ENCODE measurements at places on chromosomes 2 and 18.

- no peak for DNase-seq
These were observed 103.9 kb upstream of the HS6ST1 start for GRCh38 chr2:128422571-128422970.

- DNase-seq = no peak
These were observed 185.0 kb downstream of the LTBP1 start for GRCh38 chr2:33131749-33132148.

- DNase-seq = no peak
These were observed 539.5 kb downstream of the RNF144A start for GRCh38 chr2:7456762-7457161.

- no peak for DNase-seq
These were observed 69.9 kb downstream of the CTAGE1 start for GRCh38 chr18:22347606-22348511.

DNA sequence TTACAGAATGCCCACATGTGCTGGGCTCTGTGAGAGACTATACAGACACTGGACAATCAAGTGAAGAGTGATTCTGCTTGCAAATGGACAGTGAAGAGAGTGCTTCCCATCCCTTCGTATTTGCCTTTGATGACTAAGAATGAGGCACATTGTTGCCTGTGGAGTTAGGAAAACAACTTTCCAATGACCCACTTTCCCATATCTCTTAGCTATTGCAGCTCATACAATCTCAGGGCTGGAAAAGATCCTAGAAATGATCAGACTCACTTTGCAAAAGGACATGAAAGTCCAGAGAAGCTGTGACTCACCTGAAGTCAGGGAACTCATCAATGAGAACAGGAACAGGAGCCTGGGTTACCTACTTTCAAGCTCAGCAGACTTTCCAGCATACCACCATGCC, 440.5 kb upstream of the TCF4 start:
- DNase-seq = no peak

DNA sequence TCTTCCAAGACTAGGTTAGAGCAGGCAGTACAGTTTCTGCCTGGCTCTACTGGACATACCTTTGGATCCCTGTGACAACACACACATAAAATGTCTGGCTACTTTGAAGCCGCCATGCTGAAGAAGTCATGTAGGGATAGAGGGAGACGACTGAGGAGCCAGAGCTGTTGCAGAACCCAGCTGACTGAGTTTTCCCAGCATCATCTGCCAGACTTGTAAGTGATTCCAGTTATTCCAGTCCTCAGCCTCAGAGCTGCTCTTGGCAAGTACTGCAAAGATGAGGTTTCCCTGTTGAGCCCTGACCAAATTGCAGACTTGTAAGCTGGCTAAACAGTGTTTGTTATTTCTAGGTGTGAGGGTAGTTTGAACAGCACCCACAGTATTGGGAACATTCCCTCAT, 31.5 kb upstream of the TSPYL6 start:
- no peak for DNase-seq

GRCh38 chr2:8491296-8492027, 190.4 kb upstream of the ID2 start:
- DNase-seq = no peak

Measured in D721Med (cell line).